ENCODE measurements at places on chromosomes 12 and 14.

GRCh38 chr14:25032092-25032784 is 17.7 kb downstream of the STXBP6 start:
- no peak for DNase-seq

- no peak for DNase-seq
These were observed 1.2 kb downstream of the RAB15 start for GRCh38 chr14:64970776-64971477.

- DNase-seq: no peak
These were observed 110.0 kb downstream of the ARF6 start for GRCh38 chr14:50002926-50003212.

- DNase-seq: no peak
These were observed 514.6 kb upstream of the FBXO33 start for GRCh38 chr14:39946807-39947206.

- no peak for DNase-seq
These were observed 2.2 kb downstream of the TSHR start for GRCh38 chr14:80957613-80958012.

- DNase-seq: no peak
These were observed 90.8 kb downstream of the SLC38A1 start for GRCh38 chr12:46177837-46178608.

DNA sequence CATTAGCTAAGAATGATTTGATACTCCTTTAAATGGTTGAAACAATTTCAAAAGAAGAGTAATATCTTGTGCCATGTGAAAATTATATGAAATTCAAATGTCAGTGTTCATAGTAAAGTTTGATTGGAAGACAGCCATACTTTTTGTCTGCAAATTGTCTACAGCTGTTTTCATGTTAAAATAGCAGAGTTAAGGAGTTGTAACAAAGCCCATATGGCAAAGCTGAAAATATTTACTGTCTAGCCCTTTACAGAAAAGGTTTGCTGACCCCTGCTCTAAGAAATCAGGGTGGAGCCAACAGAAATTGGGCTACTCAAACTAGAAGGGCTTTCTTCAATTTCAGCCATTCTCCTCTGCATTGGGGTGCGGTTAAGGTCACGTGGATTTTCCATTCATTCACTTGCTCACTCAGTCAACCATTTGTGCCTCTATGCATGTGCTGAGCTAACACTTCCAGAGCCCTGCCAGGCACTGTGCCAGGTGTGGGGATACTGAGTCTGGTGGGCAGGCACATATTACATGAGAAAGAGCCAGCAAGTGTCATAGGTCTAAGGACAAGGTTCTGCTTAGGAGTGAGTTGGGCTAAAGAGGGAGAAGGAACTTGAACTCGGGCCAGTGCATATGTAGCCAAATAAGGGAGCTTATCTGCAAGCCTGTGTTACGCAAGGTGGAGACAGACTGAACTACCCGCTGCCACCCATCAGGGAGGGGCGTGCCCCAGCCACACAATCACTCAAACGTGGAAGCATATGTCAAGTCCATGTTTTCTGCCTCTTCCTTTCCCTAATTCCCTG is 139.8 kb upstream of the NOS1 start:
- DNase-seq: no peak

GRCh38 chr14:69327507-69327906 is 67.5 kb downstream of the GALNT16 start:
- DNase-seq: no peak

GRCh38 chr14:81211844-81212243 is 8.9 kb downstream of the GTF2A1 start:
- no peak for DNase-seq

DNA sequence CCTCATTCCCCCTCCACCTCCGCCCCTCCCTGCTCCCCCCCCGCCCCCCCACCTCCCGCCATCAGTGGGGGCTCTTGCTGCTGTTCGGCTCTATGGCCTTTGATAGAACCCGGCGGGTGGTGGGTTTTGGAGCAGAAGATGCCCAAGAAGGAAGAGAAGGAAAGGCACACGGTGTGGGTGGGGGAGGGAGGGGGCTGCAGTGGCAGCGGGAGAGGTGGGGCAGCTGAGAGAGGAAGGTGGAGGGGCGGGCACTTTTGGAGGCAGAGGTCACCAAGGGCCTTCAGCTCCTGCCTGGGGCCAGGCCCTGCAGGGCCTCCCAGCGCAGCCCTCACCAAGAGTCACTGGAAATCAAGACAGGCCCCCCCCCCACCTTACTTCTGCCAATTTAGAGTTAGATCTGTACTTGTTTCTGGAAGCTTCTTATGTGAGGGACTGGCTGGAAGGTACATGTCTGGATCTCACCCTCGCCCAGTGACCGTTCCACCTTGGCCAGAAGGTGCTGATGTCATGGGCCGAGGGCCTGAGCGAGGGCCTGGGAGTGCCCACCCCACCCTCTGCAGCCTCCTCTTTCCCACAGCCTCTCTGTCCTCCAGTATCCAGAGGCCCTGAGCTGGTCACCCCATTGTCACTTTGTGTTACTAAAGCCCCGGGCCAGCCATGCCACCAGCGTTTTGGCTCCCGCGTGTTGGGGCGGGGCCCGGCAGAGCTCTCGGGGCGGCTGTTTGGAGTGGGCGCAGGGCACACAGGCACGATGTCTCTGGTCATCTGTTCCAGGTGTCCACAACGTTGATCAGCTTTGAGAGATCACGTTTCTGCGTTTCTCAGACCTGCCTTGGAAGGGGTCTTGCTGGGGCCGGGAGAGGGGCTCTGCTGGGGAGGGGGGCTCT is 153.9 kb downstream of the KIF26A start:
- no peak for DNase-seq

DNA sequence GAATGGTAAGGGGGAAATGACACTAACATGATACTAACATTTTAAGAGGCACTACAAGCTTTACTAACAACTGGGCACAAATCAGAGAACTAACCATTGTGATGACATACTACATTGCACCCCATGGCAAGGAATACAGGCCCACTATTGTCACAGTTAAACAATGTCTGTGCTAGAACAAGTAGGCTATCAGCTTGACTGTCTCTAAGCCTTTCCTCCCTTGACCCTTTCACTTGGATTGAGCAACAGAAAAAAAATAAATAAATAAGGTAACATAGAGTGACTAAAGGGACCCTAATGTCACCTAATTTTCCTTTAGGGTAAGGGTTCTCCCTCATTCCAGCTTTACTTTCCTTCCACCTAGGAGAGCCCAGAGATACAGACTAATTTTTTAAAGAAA is 4.4 kb downstream of the SLC38A2 start:
- DNase-seq: no peak

DNA sequence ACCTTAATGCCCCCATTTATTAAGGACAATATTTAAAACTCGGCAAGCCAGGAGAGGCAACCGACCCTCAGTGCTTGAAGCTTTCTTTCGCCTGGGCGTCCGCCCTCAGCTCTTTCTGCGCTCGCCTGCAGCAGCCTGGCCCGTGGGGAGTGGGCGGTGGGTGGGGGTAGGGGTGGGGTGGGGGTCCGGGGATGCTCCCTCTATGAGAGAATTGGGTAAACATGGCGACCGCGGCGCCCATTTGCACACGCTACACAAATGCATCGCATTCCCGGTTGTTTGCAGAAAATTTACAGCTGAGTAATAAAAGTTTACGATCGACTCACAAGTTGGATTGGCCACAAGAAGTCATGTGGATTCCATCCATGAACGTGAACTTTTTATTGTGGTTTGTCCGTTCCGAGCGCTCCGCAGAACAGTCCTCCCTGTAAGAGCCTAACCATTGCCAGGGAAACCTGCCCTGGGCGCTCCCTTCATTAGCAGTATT is 7.7 kb downstream of the HOXC8 start:
- DNase-seq: no peak

DNA sequence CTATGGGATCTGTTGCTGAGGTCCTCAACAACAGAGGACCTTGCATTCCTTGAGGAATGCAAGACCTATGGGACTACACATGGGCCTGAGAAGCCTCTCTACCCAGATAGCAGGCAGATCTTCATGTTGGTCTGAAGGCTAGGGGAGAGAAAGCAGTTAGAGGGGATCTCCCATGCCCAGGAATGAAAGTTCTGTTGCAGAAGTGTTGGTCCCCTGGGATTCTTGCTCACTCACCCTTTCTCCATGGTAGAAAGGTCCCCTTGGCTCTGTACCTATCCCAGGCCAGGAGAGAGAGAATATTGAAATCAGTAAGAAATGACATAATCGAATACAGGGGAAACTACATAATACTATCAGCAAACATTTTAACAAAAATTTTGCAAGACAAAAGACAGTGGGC is 16.5 kb upstream of the KLRC1 start:
- DNase-seq: no peak

DNA sequence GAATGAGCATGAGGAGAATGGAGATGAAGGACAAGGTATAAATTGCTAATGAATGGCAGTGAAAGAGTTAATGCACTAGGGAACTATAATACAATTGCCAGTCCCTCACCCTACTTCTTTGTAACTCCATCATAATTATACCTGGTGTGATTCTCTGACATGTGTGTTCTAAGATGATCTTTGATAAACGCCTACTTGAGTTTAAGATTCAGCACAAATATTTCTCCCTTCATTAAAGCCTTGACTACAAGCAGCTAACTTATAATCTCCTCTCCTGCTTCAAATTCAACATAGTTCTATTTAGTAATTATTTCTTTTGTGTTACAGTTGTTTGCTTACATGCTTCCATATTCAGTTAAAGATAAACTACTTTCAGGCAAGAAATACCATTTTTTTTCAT is 9.7 kb upstream of the CLEC2A start:
- no peak for DNase-seq

DNA sequence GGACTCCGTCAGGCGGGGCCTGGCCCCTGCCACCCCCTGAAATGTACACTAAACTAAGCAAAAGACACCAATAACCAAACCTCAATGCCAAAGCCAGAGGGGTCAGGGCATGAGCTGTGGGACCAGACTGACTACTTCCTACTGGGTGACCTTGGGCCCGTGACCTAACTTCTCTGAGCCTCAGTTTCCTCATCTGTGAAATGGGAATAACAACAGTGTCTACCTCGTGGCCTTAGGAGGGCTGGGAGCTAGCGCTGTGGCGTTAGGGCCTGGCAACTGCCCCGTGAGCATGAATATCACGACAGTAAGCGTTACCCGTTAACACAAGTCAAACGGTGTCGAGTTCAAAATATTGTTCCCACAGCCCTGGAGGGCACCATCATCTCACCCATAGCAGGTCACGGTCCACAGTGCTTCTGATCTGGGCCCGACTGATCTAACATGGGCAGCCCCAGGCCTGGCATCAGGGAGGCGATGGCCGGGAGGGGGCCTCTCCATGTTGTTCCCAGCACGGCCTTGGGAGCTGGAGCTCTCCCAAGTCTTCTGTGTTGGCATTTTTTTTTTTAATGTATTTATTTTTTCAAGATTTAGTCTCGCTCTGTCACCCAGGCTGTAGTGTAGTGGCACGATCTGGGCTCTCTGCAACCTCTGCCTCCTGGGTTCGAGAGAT is 52.2 kb downstream of the TESC start:
- DNase-seq: no peak
